ENCODE measurements at places on chromosomes 7 and 10.

DNA sequence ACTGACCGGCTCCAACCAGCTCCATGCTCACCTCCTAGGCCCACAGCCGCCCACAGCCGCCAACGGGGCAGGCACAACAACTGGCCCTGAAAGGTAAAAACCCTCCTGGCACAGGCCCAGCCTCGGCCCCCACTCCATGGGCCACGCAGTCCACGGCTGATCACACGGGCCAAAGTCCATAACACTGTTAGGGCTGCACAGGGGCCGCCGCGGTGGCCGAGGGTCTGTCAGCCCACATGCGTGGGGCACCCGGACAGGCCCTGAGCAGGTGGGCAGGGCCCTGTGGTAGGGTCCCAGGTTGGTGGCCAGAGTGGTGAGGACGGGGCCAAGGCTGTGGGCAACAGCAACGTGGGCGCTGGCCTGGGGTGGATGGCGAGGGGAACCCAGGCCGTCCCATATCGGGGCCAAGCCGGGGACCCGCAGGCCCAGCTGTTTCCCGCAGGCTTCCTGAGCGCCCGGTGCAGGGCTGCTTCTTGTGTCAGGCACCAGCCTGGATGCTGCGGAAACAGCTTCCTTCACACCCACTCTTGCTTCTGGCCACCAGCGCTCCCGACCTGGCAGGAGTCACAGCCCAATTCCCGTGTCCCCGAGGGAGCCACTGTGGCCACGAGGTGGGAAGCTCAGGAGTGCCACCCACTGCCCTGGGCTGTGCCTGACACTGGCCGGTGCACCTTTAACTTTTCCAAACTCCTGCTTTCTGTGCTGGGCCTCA lies 29.2 kb downstream of the CYP2W1 start:
- no peak for DNase-seq

DNA sequence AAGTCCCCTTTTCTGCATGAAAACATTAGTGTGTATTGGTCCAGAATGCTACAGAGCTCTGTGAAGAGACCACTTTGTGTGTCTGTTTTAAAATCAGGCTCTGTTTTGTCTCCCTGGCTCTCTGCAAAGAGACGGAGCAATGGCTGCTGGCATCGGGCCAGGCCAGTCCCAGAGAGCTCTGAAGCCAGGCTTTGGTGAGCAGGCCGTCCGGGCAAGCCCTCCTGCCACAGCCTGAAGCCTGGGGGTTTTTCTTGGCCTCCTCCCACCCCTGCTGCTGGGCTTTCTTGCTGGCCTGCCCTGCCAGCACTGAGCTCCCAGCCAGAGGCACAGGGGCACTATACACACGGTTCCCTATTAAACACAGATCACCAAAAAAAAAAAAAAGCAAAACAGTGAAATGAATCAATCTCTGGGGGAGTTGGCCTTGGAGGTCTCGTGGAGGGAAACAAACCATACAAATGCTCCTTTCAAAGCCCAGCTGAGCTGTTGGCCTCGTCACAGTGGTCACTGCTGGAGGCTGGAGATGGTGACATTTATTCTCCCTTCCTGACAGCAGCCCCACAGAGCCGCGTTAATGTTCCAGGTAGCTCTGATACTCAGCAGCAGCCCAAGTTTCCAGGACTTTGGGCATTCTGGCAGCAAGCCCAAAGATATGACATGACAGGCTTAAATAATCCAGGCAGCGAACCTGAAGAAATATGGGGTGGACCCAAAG lies 237.2 kb downstream of the TCF7L2 start:
- no peak for DNase-seq

DNA sequence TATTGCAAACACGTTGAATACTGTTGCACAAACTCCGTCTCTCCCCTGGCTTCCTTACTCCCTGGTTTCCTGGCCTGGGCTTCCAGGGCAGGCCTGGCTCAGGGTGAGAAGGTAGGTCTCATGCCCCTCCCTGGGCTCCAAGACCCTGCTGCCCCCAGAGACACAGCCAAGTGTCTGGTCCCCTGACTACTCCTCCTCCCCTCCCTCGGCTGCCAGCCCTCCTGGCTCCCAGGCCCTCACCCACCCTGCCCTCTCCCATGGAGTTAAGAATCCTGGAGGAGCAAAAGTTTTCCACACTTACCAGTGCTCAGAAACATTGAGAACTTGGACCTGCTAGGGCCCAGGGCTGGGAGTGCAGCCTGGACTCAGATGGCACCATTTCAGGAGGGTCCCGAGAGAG lies 47.2 kb upstream of the RABGEF1 start:
- no peak for DNase-seq

DNA sequence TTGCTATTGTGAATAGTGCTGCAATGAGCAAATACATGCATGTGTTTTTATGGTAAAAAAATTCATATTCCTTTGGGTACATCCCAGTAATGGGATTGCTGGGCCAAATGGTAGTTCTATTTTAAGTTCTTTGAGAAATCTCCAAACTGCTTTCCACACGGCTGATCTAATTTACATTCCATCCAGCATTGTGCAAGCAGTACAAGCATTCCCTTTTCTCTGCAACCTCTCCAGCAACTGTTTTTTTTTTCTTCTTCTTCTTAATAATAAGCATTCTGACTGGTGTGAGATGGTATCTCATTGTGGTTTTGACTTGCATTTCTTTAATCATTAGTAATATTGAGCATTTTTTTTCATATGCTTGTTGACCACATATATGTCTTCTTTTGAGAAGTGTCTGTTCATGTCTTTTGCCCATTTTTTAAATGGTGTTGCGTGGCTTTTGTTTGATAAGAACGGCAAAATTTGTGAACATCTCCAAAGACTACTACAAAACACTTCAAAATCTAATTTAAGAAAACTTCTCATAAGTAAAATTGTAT lies 136.1 kb upstream of the MYO3A start:
- DNase-seq: no peak

- no peak for DNase-seq
Observed at GRCh38 chr7:26409661-26410547, 118.2 kb downstream of the SNX10 start.

DNA sequence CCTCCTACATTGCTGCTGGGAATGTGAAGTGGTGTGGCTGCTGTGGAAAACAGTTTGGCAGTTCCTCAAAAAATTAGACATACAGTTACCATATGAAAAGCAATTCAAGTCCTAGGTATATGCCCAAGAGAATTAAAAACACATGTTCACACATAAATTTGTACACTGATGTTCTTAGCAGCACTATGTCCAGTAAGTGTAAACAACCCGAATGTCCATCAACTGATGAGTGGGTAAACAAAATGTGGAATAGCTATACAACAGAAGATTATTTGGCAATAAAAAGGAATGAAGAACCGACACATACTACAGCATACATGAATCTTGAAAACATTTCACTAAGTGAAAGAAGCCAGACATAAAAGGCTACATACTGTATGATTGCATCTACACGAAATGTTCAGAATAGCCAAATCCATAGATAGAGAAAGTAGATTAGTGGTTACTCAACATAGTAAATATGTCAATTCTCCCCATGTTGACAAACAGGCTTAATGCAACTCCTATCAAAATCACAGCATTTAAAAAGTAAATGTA lies 17.2 kb downstream of the CEP41 start:
- no peak for DNase-seq

DNA sequence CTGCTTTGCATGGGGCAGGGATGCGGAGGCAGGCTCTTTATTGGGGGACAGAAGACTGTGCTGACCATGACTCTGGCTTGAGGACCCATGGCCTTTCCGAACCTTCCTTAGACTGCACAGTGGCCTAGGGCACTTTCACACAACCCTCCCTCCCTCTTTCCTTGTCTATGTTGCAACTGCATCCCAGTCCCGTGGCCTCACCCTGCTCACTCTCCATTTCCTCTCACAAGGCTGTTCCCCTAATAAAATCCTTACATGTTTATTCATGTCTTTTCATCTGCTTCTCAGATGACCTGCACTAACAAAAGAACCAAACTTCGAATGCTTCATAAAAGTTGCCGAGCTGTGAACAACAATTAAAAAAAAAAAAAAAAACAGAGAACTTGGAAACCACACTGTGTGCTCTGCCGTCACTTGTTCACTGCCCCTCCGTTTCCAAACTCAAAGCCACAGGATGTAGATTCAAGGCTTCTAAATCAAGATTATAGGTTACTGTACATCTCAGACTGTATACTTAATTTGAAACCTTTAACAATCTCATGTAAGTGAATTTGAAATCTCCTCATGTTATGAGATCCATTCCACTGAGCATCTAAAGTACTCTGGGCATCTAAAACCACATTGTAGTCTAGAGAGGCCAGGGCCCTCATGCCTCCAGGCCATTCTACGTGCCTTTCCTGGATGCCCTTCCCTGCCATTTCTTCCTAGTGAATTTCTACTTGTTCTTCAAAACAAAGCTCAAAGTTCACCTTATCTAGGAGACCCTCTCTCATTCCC lies 265.9 kb downstream of the SNX13 start:
- DNase-seq: no peak

GRCh38 chr10:112823604-112824003 lies 126.4 kb upstream of the TCF7L2 start:
- DNase-seq: no peak

DNA sequence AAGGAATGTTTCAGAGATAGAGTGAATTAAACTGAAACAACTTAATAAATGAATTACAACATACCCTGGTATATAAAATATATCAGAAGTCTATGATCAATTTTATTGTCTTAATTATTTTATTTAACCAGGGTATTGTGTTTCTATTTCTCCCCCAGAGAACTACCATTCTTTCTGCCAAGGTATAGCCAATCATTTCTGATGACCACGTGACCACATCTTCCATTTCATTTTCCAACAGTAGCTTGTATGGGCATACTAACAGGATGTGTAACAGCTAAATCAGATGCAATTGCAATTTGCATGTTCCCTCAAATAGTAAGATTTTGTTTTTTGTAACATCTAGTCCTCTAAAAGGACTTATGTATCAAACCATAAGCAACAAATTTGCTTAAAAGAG lies 123.9 kb upstream of the COL1A2 start:
- DNase-seq: no peak

DNA sequence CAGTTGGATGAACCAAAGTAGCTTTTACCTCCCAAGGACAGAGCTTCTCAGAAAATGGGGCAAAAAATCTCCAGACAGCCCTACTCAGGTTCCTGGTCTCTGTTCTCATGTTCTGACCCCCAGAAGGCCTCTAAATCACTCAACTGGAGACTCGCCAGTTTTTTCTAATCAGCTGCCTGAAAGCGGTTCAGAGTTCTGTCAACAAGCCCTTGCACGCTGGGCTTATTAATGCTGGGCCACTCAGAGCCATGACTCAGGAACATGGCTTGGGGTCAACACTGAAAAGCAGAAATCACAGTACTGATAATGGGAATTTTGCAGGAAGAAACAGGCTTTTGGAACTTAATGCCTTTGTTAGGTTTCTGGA lies 15.3 kb downstream of the ECHDC3 start:
- peak; percentile 74 for DNase-seq

GRCh38 chr10:576130-576465 lies 113.4 kb downstream of the DIP2C start:
- DNase-seq: no peak

DNA sequence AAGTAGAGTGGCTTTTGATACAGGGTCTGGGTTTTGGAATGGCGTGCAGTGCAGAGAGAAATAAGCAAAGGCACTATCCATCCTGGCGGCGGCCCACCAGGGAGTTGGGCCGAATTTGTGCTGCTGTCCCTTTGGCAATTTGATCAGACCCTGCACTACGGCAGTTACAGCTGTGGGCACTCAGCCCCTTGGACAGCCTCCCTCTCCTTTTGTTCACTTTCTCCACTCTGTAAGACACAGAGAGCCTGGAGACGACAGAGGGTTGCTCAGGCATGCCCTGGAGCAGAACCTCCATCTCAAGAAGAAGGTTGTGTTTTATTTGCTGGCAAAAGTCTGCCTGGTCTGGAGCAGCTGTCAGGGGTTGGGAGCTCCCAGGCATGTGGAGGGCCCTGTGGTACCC lies 55.8 kb downstream of the LHPP start:
- DNase-seq: no peak

DNA sequence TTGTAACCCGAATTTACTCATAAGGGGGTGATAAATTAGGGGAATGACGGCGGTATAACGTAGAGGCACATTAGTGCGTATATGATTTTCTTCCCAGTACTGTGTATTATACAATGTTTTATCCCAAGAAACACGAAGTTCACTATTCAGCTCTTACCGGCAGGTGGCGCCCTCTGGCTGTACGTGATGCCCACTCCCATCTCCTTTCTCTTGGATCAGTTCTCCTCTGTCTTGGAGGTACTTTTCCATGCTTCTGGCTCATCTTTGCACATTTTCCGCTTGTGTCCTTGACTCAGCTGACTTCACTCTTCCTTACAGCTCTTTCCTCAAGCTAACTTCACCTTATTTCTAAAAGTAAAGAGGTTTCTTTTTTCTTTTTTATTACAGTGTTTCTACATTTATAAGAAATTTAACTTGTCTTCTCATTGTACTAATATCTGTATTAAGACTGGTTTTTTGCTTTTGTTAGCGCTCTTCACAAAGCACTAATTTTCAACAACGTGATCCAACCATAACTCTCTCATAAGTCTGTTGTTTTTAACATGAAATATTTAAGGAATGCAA lies 21.3 kb downstream of the TMEM176B start:
- DNase-seq: peak; percentile 83

DNA sequence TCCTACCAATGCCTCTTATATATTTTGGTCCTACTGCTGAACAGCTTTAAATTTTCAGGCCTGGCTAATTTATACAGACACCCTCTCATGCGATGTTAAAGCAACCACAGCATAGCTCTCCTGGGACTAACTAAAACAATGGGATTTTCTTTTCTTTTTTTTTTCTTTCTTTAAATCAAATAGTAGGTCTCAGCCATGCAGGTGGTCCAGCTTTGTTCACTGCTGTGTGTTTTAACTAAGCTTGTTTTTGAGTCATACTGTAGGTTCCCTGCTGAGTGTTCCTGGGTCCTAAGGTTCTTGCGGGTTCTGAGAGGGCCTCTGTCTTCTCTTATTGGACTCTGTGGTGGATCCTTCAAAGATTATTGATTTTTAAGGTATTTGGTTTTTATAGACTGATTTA lies 113.1 kb upstream of the SORCS1 start:
- no peak for DNase-seq

DNA sequence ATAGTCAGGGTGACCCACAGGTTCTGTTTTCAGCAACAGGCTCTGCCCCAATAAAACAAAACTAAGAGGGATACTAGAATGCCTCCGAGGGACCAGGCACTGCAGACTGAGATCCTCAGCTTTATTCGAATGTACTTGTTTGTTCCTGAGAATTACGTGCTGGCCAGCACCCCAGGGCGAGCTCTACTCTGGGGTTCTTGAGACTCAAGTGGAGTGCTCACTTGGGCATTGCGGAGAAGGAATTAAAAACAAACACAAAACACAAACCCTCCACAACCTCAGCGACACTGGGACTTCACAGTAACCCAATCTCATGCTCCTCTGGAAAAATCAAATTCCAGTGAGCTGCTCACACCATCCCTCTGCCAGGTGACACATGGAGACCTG lies 250.7 kb downstream of the TNS3 start:
- no peak for DNase-seq

- DNase-seq: no peak
Observed at GRCh38 chr7:75758491-75758890, 13.5 kb downstream of the CCL26 start.

- peak; percentile 72 for DNase-seq
Observed at GRCh38 chr10:114470956-114471905, 66.9 kb upstream of the AFAP1L2 start.
